ENCODE measurements at places on chromosomes 3 and 15. TPM values are rescaled to one million over a fixed set of nuclear protein-coding genes. Genes with fewer than 3 reads are reported as not detected.

DNA sequence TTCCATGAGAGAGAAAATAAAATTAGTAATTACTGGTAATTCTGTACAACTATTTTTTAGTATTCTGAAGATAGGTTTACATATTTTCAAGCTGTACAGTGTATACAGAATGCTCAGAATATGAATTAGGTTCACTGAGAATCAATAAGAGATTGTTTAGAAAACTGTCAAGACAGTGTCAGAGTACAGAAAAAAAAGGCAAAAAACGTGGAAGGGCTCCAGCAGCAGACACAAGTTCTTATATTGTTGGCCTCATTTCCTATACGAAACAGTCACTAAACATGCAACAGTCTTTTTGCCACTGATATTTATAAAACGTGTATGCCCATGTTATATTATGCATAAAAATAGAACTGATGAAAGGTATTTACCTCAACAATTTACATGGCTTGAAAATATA is 103.9 kb downstream of the ISL2 start:
- peak; percentile 15 for DNase-seq

- DNase-seq = no peak
These were observed 34.7 kb downstream of the SPTSSB start for GRCh38 chr3:161336661-161337060.

The SLC24A5 gene
- not detected for polyA plus RNA-seq

The KNL1 gene
- 19.7 TPM for polyA plus RNA-seq

DNA sequence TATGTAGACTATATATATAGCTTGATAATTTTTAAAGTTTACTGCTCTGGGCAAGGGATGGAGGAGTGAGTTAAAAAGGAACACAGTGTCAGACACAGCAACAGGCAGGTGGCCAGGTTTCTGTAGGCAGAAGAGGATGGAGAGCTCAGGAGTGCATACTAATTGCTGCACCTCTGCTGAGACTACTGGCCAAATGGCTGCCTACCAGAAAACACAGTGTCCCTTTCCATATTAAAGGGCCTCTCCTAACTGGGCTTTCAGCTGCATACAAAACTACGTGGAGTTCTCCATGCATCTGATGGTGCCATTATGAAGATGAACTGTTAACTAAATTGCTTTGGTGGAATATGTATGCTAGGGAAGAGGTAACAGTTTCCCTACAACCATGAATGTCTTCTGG is 1.8 kb downstream of the ATP13A4 start:
- DNase-seq = no peak

The PATL2 gene
- polyA plus RNA-seq = 1.6 TPM

GRCh38 chr3:188491276-188491687 is 337.3 kb downstream of the LPP start:
- peak; percentile 23 for DNase-seq

The CHRD gene
- polyA plus RNA-seq = 15.0 TPM

DNA sequence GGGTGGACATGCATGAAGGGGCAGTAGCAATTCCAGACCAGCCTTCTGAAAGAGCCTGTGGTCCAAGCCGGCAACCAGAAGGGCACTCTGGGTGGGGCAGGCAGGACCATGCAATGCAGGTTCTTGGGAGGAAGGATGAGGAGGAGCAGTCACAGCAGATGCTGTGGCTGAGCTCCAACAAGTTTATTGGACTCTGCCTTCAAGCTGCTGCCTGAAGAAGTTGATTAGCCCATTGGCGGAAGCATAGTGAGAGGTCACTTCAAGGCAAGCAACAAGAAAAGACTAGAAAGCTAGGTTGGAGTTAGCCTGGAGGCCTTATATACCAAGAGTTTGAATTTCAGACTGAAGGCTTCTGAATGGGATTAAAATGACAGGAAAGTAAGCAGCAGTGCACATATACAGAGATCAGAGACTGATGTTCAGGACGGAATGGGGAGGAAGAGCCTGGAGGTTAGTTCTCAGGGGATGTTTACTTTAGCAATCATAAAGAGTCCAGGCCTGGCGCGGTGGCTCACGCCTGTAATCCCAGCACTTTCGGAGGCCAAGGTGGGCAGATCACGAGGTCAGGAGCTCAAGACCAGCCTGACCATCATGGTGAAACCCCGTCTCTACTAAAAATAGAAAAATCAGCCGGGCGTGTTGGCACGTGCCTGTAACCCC is 39.9 kb downstream of the SFMBT1 start:
- no peak for DNase-seq

DNA sequence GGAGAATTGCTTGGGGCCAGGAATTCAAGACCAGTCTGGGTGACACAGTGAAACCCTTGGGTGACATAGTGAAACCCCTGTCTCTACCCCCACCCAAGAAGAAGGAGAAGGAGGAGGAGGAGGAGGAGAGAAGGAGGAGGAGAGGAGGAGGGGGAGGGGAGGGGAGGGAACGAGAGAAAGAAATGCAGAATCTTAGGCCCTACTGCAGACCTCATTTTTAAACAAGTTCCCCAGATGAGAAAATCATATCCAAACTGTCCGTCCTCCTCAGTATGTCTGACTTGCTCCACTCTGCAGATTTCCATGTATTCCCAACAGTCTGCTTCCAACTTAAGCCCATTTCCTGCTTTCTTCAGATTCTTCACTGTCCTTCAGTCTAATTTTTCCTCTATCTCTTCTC is 63.9 kb upstream of the NUDT16 start:
- no peak for DNase-seq

DNA sequence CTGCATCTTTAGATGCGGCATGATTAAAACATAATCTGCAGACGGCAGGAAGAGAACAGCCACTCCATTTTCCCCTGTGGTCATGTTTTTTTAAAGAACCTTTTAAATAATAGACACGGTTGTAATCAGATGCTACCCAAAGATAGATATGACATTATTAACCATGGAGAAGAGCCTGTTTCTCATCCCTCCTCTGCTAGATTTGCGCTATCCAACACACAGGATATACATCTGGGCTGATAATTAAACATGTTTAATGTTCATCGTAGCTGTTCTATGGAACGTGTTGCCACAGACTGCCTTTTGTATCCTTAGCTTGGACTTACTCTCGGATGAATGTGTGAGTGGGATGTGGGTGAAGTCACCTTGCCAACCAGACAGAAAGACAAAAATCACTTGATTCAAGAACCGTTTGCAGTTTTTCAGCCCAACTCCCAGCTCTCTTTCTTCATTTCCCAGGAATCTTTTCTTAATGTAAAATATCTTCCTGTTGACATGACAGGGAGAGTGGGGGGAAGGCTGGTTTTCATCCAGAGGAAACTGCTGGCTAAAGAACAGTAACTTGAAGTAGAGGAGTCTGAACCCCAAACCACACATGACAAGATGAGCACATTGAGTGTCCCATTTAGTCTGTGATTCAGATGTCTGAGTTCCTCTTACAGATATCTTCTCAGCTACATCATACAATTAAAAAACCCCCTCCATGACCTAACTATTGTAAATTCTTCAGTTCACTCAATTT is 118.6 kb upstream of the PRICKLE2 start:
- DNase-seq = no peak

The CACNA2D2 gene
- 17.8 TPM for polyA plus RNA-seq

The SEMA5B gene
- 6.7 TPM for polyA plus RNA-seq

- no peak for DNase-seq
These were observed 939 bp downstream of the PPIB start for GRCh38 chr15:64161688-64162477.

The PCOLCE2 gene
- 3.9 TPM for polyA plus RNA-seq

DNA sequence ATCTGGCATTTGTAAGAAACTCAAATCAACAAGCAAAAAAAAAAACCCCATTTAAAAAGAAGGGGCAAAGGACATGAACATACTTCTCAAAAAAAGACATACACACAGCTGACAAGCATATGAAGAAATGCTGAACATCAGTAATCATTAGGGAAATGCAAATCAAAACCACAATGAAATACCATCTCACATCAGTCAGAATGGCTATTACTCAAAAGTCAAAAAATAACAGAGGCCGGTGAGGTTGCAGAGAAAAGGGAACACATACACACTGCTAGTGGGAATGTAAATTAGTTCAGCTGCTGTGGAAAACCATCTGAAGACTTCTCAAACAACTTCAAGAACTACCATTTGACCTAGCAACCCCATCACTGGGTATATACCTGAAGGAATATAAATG is 199.4 kb upstream of the THBS1 start:
- DNase-seq = no peak

The NOX5 gene
- polyA plus RNA-seq = 0.33 TPM

GRCh38 chr3:143302638-143303171 is 183.1 kb downstream of the CHST2 start:
- peak; percentile 71 for DNase-seq
